ENCODE measurements at places on chromosomes 1 and 21. TPM values are rescaled to one million over a fixed set of nuclear protein-coding genes. Genes with fewer than 3 reads are reported as not detected.

Gene CFHR4
- total RNA-seq = not detected

- DNase-seq = no peak
Measured at GRCh38 chr21:43325968-43326715, 100.8 kb downstream of the SIK1 start.

DNA sequence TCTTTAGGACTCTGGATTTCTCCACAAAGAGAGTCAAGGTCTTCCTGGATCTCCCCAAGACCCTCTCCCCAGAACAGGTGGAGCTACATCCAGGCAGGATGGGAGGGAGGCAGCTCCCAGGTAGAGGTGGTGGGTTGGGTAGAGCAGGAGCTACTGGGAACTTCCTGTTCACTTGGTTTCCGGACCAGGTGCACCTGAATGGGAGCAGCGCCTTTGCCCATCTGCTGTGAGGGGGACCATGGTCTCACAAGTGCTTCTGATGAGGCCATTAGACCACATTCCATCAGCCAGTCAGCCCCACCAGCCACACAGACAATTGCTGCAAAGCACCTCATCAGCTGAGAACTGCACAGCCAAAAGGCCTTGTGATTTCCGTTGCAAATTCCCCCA lies 188.8 kb downstream of the MATN1 start:
- DNase-seq = no peak

GRCh38 chr1:12469493-12469892 lies 148.5 kb downstream of the DHRS3 start:
- no peak for DNase-seq

GRCh38 chr1:94542088-94542870 lies 720 bp upstream of the F3 start:
- DNase-seq = no peak
